Activated T-helper 1 cell treated with anti-CD3 and anti-CD28 coated beads, Interleukin-12 subunit alpha, Interleukin-12 subunit beta, Interleukin-2, Interleukin-4 antibody, amounts not matched to agents 30 ng/mL and 10 ng/mL and 1 ng/mL, durations not matched to agents 14 hours and 24 hours and 36 hours (primary cell): ENCODE measurements at places on chromosomes 7 and 10.

- DNase-seq = no peak
- H3K27ac ChIP-seq = peak overlapping the region; percentile 54
- peak overlapping the region; percentile 11 for H3K4me3 ChIP-seq
These were observed 54.4 kb downstream of the ARMH3 start for GRCh38 chr10:102001435-102002068.

- no peaks in the 10 kb centered on the region for H3K36me3 ChIP-seq
- no peaks in the 10 kb centered on the region for H3K4me1 ChIP-seq
- H3K27me3 ChIP-seq = peaks cover 2% of the 10 kb centered on the region
- no peak for DNase-seq
These were observed 30.3 kb upstream of the GPAM start for GRCh38 chr10:112213836-112214235.

GRCh38 chr10:129775681-129776080 lies 188.4 kb downstream of the EBF3 start:
- no peaks in the 10 kb centered on the region for H3K4me1 ChIP-seq
- H3K4me3 ChIP-seq = no peak overlapping the region
- no peak overlapping the region for H3K27ac ChIP-seq
- no peaks in the 10 kb centered on the region for H3K27me3 ChIP-seq

DNA sequence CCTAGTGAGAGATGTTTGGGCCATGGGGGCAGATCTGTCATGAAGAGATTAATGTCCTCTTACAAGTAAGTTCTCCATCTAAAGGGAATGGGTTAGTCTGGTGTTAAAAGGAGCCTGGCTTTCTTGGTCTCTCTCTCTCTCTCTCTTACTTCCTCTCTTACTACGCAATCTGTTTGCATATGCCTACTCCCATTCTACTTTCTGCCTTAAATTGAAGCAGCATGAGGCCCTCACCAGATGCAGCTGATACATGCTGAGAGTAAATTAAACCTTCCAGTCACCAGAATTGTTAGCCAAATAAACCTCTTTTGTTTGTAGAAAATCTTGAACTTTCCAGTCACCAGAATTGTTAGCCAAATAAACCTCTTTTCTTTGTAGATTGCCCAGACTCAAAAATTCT lies 884.1 kb downstream of the NRG3 start:
- H3K27ac ChIP-seq = no peak overlapping the region
- H3K4me3 ChIP-seq = no peak overlapping the region
- no peak for DNase-seq
- no peaks in the 10 kb centered on the region for H3K27me3 ChIP-seq

- H3K27me3 ChIP-seq = no peaks in the 10 kb centered on the region
- H3K27ac ChIP-seq = no peak overlapping the region
- no peak for DNase-seq
- no peaks in the 10 kb centered on the region for H3K36me3 ChIP-seq
These were observed 270.1 kb downstream of the AGMO start for GRCh38 chr7:15291699-15292098.

- no peaks in the 10 kb centered on the region for H3K36me3 ChIP-seq
- peaks cover 34% of the 10 kb centered on the region for H3K27me3 ChIP-seq
- no peak overlapping the region for H3K4me3 ChIP-seq
These were observed 56.9 kb downstream of the NEUROG3 start for GRCh38 chr10:69516316-69516715.

- H3K4me3 ChIP-seq = no peak overlapping the region
- no peak for DNase-seq
- H3K27ac ChIP-seq = no peak overlapping the region
- H3K4me1 ChIP-seq = no peaks in the 10 kb centered on the region
- H3K27me3 ChIP-seq = peaks cover 23% of the 10 kb centered on the region
- no peaks in the 10 kb centered on the region for H3K36me3 ChIP-seq
These were observed 30.1 kb downstream of the AFAP1L2 start for GRCh38 chr10:114374053-114374791.

DNA sequence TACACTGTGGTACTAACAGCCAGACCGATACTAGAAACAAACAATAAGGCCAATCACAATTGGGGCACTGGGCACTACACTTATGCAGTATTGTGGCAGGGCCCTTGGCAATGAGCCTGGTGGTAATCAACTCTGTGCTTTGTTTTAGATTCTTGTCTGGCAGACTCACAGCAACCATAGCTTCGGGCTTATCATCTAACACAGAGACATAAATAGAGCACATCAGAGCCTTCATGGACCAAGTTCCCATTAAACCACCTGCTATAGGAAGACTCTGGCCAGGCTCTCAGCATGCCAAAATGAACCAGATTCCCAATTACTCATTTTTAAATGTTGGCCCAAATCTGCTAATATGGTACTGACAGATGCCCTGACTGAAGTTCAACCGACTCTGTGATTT lies 218.6 kb downstream of the DGKI start:
- no peaks in the 10 kb centered on the region for H3K4me1 ChIP-seq
- H3K36me3 ChIP-seq = no peaks in the 10 kb centered on the region
- no peak overlapping the region for H3K4me3 ChIP-seq
- peaks cover 4% of the 10 kb centered on the region for H3K27me3 ChIP-seq
- DNase-seq = no peak

DNA sequence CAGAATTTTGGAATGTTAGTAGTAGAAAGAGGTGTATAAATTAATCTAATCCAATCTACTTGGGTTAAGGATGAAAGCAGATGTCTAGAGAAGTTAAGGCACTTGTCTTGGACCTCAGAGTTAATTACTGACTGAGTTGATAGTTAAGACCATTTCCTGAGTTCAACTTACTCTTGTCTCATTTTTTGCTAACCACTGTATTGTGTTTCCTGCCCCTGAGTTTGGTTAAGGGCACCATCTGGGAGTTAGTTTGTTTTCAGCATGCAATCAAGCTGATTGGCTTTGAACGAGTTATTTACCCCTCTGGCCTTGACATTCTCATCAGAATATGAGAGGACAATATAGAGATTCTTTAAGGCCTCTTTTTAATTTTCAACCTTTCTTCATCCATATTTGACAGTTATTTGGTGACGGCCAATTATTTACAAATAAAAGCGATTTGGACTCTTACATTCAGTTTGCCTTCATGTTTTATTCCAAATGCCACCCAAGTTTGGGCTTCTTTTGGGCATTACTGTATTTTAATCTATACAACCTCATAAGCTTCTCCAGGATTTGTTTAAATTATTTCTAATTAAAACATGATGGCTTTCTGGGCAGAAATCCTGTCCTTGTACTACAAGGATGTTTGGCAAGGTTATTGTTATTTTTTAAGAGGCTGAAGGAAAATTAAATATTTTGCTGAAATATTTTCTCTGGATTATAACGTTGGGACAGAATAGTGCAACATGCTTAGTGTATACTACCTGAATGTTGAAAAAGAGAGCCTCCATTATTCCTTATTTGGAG lies 225.0 kb downstream of the CACNB2 start:
- no peak for DNase-seq
- H3K27me3 ChIP-seq = no peaks in the 10 kb centered on the region
- H3K4me1 ChIP-seq = no peaks in the 10 kb centered on the region
- H3K4me3 ChIP-seq = no peak overlapping the region
- H3K27ac ChIP-seq = no peak overlapping the region
- no peaks in the 10 kb centered on the region for H3K36me3 ChIP-seq

DNA sequence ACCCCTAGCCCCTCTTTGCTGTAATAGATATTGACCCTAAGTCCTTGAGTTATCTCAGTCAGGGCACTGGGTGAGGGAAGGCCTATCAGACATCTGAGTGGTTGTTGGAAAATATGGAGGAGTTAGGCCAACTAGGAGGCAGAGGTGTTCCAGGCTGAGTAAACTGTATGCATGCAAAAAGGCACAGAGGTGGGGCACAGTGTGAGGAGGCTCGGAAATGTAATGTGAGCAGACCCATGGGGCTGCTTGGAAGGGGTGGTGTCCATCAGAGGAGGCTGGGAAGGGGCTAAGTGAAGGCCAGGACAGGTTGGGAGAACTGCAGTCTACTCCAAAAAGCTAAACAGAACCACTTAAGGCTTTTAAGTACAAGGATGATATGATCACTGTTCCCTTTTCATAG lies 323.2 kb upstream of the BMPER start:
- H3K27me3 ChIP-seq = no peaks in the 10 kb centered on the region
- H3K27ac ChIP-seq = no peak overlapping the region
- H3K36me3 ChIP-seq = no peaks in the 10 kb centered on the region
- H3K4me1 ChIP-seq = no peaks in the 10 kb centered on the region
- H3K4me3 ChIP-seq = no peak overlapping the region

DNA sequence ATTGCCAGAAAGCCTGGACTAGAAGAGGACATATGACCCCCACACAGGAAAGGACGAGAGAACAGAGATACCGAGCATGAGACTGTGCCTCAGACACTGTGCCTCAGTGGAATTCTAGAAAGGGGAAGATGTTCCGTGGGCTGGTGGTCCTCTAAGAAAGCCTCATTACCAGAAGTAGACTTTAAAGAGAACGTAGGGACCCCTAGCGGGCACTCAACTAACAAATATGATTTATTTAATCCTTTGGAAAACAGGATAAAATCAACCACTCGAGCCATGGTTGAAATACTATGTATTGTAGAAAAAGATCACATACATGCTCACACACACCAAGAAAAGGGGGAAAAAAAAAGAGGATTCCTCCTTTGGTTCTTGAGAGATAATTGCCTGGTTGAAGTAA lies 701.2 kb upstream of the SORCS1 start:
- no peaks in the 10 kb centered on the region for H3K4me1 ChIP-seq
- H3K4me3 ChIP-seq = no peak overlapping the region
- no peak for DNase-seq
- H3K27ac ChIP-seq = no peak overlapping the region

- no peak overlapping the region for H3K27ac ChIP-seq
- H3K36me3 ChIP-seq = no peaks in the 10 kb centered on the region
- H3K4me3 ChIP-seq = no peak overlapping the region
These were observed 62.1 kb downstream of the SDHAF3 start for GRCh38 chr7:97179454-97180104.

DNA sequence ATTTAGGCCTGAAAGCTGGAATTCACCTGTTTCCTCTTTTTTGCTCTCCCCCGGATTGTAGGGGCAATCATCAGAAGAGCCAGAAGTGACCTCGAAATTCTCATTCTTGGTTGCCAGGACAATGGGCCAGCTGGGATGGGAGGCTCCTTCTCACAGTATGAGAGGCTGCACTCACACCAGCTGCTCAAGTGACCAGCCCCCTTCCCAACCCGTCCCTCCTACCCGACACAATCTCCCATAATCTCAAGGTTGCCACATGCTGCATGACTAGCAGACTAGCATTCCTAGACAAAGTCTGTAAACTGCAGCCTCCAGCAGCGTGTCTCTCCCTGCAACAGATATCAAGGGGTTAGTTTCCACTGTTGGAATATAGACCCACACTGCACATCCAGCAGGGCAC lies 110.3 kb downstream of the C1GALT1 start:
- H3K36me3 ChIP-seq = no peaks in the 10 kb centered on the region
- DNase-seq = no peak
- H3K27ac ChIP-seq = no peak overlapping the region
- peaks cover under 1% of the 10 kb centered on the region for H3K27me3 ChIP-seq
- H3K4me1 ChIP-seq = no peaks in the 10 kb centered on the region

DNA sequence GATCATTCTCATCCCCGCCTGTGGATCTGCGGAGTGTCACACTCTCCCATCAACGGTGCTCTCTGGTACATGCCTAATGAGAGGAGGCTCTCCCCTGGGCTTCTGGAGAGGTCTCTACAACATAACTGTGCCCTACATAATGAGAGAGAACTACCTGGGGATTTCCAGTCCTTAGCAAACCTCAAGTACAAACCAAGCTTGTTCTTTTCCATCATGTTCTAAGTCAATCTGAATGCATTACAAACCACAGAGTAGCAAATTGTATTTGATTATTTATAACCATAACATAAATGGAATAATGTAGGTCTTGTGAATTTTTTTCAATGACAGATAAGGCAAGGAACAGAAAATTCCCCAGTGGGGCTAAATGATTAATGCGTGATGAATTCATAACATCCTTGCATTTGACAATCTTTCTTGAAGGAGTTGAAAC lies 412.4 kb upstream of the NRP1 start:
- H3K4me3 ChIP-seq = no peak overlapping the region
- DNase-seq = no peak
- no peaks in the 10 kb centered on the region for H3K4me1 ChIP-seq
- no peaks in the 10 kb centered on the region for H3K27me3 ChIP-seq
- H3K27ac ChIP-seq = no peak overlapping the region

DNA sequence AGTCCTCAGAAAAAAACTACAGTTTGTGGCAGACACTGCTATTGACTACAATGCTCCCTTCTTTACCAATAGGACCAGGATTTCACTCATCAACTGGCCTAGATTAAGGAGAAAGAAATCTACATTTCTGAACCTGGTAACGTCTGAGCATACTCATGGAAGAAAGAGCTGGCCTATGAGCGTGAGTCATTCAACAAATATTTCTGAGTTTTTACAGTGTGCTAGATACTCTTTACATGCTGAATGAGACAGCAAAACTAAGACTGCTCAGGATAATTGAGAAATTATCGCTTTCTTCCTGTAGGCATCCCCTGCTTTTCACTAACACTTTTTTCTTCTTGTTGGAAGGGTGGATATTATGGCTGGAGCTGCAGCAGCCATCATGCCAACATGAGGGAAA lies 609.7 kb downstream of the TNS3 start:
- no peak overlapping the region for H3K27ac ChIP-seq
- H3K27me3 ChIP-seq = no peaks in the 10 kb centered on the region
- no peak for DNase-seq
- H3K4me1 ChIP-seq = no peaks in the 10 kb centered on the region

- no peaks in the 10 kb centered on the region for H3K27me3 ChIP-seq
- H3K36me3 ChIP-seq = no peaks in the 10 kb centered on the region
- H3K4me1 ChIP-seq = no peaks in the 10 kb centered on the region
- no peak overlapping the region for H3K27ac ChIP-seq
- H3K4me3 ChIP-seq = no peak overlapping the region
- no peak for DNase-seq
These were observed 338.9 kb upstream of the IGFBP3 start for GRCh38 chr7:46259947-46260346.

- no peak for DNase-seq
- no peaks in the 10 kb centered on the region for H3K27me3 ChIP-seq
- H3K4me1 ChIP-seq = no peaks in the 10 kb centered on the region
- H3K4me3 ChIP-seq = no peak overlapping the region
- H3K27ac ChIP-seq = no peak overlapping the region
These were observed 911.9 kb upstream of the LRRN3 start for GRCh38 chr7:110179037-110179436.

DNA sequence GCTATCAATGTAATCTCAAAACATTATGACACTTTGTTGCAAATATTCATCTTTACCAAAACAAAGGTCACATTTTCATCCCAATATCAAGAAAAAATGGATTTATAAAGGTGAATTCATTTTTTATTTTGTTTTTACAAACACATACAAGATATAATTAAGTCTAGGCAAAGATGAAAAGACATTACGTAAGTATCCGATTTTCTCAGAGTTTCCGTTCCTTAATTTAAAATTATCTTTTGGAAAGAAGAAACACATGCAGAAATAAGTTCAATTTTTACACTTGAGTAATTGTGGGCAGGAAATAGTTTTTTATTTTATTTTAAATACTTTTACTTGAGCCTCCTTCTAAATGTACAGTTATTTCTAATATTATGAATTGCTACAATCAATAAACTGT lies 24.6 kb downstream of the RTKN2 start:
- H3K27me3 ChIP-seq = no peaks in the 10 kb centered on the region
- peak overlapping the region; percentile 53 for H3K4me3 ChIP-seq
